ENCODE measurements at places on chromosomes 16 and 17.

- no peak for DNase-seq
Observed at GRCh38 chr17:33210285-33210684, 82.8 kb downstream of the ASIC2 start.

- no peak for DNase-seq
Observed at GRCh38 chr16:3640207-3640606, 14.3 kb upstream of the DNASE1 start.

DNA sequence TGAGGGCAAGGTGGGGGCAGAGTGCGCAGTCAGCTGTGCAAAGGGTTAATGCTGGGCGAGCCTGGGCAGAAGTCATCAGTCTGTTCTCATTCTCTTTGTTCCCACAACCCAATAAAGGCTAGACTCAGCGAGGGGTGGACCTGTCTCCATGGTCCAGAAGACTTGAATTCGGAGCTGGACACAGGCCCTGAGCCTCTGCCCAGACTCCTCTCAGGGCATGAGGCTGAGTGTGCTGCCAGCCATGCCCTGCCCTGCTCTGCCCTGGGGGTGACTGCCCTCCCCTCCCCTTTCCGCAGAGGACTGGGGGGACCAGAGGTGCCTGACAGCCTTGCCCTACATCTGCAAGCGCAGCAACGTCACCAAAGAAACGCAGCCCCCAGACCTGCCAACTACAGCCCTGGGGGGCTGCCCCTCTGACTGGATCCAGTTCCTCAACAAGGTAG, 54.5 kb downstream of the MRC2 start:
- no peak for DNase-seq

DNA sequence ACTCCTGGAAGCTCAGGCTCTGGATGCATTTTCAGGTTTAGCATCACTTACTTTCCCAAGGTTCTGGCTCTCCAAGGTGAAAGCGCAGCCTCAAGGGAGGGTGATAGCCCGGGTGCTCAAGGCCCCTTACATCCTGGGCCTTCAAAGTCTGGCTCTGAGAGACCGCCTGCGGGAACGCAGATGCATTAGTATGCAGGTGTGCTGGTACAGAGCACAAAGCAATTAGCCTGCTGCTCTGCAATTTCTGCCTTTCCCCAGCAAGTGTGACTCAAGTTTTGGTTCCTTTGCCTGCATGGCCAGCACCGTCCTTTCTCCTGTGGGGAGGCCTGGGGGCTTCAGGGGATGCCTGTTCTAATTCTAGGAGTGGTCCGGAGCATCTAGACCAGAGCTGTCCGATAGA, 116.2 kb downstream of the AATF start:
- DNase-seq = no peak

GRCh38 chr17:77755410-77755963, 203.0 kb upstream of the TNRC6C start:
- DNase-seq = no peak

- no peak for DNase-seq
Observed at GRCh38 chr16:69593751-69594255, 28.0 kb downstream of the NFAT5 start.

GRCh38 chr16:84611041-84611440, 6.8 kb downstream of the COTL1 start:
- peak; percentile 72 for DNase-seq

DNA sequence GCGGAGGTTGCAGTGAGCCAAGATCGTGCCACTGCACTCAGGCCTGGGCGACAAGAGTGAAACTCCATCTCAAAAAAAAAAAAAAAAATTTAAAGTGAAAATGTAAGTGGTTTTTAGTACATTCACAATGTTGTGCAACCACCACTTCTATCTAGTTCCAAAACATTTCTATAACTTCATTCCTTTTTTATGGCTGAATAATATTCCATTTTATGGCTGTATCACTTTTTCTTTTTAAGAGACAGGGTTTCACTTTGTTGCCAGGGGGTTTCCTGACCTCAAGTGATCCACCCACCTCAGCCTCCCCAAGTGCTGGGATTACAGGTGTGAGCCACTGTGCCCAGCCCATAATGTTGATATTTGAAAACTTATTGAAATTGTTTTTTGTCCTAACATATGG, 11.7 kb upstream of the CMTM3 start:
- no peak for DNase-seq

DNA sequence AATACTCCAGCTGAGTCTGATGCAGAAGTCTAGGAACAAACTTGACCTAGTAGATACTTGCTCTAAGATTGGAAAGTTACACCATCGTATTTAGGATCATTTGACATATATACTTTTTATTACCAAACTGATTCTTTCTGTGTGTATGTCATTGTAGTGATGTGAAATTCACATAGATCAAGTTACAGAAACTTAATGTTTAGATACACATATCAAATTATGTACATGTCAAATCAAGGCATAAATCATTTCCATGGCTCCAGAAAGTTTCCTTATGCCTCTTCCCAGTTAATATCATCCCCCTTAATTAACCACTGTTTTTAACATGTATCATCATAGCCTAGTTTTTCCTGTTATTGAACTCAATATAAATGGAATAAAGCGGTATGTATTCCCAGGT, 292.0 kb upstream of the CDH11 start:
- DNase-seq = peak; percentile 36

DNA sequence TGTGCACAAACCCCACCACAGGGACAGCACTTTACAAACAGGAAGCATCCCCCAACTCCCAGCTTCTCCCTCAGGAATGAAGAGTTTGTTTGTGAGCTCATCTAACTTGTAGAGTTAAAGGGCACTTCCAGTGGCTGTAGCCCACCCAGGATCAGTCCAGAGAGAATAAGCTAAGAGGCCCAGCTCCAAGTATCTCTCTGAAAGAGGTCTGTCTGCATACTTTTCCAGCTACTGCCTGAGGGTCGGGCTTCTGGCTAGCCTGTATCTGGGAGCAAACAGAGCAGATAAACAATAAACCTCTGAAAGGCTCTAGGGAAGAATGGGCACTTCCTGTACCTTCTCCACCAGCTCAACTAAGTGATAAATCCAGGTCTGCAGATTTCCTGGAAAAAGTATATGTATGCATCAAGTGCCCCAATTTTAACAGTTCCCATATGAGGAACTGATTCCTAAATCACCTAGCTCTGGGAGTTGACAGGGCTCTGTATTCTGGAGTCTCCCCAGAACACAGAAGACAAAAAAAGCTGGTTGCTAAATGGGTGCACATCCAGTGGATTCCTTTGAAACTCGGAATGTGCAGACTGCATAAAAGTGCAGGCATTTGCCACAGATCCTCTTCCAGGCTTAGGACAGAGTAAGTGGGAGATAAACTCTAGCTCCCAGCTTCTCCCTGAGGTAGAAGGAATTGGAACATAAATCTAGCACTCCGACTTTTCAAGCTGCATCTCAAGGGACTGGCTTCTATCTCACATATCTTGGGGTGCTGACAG, 37.1 kb upstream of the MYLK3 start:
- no peak for DNase-seq

GRCh38 chr17:82186221-82186620, 26.4 kb downstream of the CCDC57 start:
- no peak for DNase-seq

DNA sequence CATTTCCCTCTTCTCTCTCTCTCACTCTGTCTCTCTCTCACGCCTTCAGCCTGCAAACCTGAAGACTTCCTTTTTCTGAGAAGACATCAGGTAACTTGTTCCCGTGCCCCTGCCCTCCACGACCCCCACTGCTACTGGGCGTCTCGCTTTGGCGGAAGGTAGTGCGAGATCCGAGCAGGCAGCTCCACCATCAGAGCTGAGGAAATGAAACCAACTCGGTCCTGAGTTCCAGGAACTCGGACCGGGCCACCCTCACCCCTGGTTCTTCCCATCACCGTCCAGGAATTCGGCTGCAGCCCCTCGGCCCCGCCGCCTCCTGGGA, 585 bp downstream of the MLKL start:
- peak; percentile 9 for DNase-seq

GRCh38 chr17:44216694-44217093, 2.8 kb downstream of the UBTF start:
- DNase-seq = no peak

GRCh38 chr16:73171901-73172240, 123.9 kb upstream of the ZFHX3 start:
- DNase-seq = no peak

GRCh38 chr16:49513040-49513439, 139.4 kb downstream of the C16orf78 start:
- DNase-seq = no peak

DNA sequence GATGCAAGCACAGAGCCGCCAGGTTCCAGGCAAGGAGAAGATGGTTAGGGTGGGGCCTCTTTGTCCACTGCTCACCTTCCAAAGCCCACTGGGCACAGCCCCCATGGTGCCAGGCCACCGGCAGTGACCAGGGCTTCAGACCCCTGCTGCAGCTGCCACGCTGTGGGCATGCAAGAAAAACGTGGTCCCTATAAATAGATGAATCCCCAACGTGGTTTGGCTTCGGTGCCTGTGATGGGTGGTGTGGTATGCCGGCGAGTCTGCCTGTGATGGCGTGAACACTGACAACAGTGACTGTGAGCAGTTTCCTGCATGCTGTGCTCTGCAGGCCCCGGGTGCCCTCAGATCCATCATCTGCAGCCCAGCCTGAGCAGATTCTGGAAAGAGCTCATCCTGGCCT, 36.6 kb downstream of the RAB11FIP4 start:
- no peak for DNase-seq

GRCh38 chr17:78993981-78994671, 14.4 kb upstream of the LGALS3BP start:
- no peak for DNase-seq

GRCh38 chr17:34301986-34302385, 16.4 kb downstream of the CCL11 start:
- peak; percentile 65 for DNase-seq

DNA sequence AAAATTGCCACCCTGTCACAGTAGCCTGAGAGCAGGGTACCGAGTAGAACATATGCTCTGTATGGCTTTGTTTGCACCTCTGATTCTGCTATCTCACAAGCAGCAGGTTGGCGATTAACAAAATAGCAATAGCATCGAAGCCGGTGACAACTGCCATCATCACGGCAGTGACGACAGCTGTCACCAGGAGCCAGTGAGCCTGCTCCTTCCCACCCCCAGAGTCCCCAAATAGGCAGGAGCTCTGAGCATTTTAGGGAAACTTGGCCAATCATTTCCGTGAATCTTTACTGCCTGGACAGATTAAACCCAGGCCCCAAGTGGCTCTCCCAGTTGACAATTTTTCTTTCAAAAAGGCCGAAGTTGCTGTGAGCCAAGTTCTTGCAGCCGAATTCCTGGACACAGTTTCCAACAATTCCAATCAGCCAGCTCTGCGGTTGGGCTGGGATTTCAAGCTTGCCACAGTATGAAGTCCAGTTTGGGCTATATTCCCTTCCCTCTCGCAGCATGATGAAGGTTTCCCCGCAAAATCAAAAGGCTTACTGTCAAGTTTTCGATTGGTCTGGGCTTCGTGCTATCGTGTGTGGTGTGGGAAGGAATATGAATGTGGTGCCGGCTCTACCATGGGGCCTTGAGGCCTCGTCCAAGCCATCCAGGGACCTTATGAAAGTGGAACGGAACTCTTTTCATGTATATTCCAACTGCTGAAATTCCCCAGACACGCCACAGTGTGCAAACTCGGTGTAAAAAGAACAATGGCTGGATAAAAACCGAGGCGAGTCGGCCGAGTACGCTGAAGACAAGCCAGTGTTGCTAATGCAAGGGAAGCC, 186.6 kb downstream of the C16orf78 start:
- DNase-seq = peak; percentile 79

- peak; percentile 16 for DNase-seq
Observed at GRCh38 chr17:54967621-54968261, 713 bp downstream of the COX11 start.

DNA sequence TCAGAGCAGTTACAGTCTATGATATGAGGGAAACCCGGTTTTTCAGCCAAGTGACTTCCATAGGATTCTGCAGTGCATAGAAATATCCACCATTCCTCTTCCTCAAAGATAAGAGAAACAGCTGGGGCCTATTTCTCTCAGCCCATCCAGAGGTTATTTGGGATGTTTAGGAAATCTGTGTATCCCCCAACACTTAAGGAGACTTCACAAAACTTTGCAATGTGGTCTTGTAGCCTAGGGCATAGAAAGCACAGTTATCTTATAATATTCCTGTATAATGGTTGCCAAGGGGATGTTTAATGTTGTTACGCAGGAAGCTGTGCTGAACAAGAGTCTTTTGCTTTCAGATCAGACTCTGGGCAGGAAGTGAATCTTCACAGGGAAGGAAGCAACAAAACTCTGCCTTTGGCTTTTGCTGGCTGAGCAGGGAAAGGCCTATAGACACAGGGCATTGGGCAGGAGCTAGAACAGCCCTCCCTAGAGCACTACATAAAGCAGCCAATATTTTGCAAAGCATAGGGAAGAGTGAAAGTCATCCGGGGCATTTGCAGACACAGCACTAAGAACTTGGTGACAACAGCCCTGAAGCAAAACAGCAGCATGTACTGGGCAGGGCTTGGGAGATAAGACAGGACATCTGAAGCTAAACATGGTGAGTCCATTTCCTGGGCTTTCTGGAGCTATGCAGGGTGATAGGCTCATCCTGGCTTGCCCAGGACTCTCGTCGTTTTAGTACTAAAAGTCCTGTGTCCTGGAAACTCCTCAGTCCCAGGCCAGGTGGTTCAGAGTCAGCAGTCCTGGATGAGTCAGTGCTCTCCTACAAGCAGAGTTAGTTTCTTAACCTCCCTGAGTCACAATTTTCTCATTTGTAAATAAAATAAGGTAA, 18.7 kb upstream of the BEAN1 start:
- DNase-seq = peak; percentile 60

DNA sequence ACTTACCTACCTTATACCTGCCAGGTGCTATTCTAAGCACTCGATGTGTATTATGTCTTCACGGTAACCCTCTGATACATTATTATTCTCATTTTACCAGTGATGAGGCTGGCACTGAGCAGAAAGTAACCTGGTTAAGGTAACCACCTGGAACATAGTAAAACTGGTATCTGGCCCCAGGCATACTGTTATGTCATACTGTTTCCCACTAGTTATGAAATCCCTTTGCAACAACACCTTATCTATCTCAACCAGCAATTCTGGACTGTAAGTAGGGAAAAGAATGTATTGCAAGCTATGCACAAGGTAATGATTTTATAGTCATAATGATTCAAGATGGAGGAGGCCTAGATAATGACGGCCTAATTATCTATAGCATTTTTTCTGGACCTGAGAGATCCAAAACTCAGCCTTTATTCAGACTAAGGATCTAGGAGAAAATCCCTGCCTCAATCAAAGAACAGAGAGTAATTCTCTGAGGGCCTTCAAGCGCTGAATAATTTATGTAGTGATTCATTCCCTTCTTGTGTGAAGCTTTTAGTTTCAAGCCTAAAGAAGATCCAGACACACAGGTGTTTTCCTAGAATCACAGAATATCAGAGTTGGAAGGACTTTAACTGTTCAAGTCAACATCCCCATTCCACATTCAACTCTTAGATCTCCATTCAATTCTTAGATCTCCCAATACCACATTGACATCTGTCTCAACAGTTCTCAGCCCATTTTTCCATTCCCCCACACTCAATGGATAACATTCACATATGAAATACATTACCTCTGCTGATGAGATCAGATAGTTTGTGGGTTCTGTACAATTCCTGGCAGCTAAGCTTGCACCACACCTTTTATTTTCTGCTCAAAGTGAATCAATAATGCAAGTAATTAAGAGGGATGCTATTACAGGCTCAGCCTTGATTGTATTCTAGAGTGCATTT, 14.9 kb upstream of the MMD start:
- DNase-seq = peak; percentile 55

Data from fibroblast of upper back skin (primary cell).